Peyer's patch (tissue), 4 donors: ENCODE measurements at places on chromosomes 4 and X.

- no peaks in the 10 kb centered on the region for H3K36me3 ChIP-seq
- no peak for DNase-seq
- no peak overlapping the region for H3K27ac ChIP-seq
- H3K4me3 ChIP-seq: no peak overlapping the region
- no peaks in the 10 kb centered on the region for H3K27me3 ChIP-seq
These were observed 89.8 kb downstream of the PDGFRA start for GRCh38 chr4:54318904-54319303.

GRCh38 chr4:148021686-148022085 is 289.8 kb downstream of the ARHGAP10 start:
- H3K27ac ChIP-seq: no peak overlapping the region
- H3K36me3 ChIP-seq: no peaks in the 10 kb centered on the region
- no peaks in the 10 kb centered on the region for H3K4me1 ChIP-seq
- no peak for DNase-seq
- no peak overlapping the region for H3K4me3 ChIP-seq

DNA sequence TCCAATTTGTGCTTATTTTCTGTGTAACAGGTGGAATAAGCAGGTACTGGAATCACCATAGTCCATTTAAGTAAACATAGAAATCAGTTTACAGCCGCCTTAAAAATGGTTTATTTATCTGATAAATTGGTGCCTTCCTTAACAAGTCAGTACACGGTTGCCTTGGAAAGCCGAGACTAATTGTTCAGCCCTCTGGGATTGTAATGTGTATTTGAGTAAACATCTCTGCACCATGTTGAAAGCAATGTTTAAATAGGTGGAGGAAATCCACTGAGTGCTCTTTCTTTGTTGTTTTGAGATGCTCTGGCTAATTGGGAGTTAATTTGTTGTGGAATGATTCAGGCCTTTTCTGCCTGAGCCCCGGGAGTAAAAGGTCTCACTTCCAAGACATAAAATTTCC is 45.7 kb upstream of the ADRA2C start:
- no peaks in the 10 kb centered on the region for H3K36me3 ChIP-seq
- H3K27ac ChIP-seq: no peak overlapping the region
- DNase-seq: no peak
- no peaks in the 10 kb centered on the region for H3K4me1 ChIP-seq
- H3K4me3 ChIP-seq: no peak overlapping the region

- H3K4me1 ChIP-seq: no peaks in the 10 kb centered on the region
- no peak overlapping the region for H3K4me3 ChIP-seq
- H3K27me3 ChIP-seq: no peaks in the 10 kb centered on the region
- no peak overlapping the region for H3K27ac ChIP-seq
- no peak for DNase-seq
These were observed 66.9 kb downstream of the MANBA start for GRCh38 chr4:102693861-102694260.
